ENCODE measurements at places on chromosomes 2 and 18. TPM values are rescaled to one million over a fixed set of nuclear protein-coding genes. Genes with fewer than 3 reads are reported as not detected.

GRCh38 chr2:145268931-145269330 is 749.0 kb upstream of the ZEB2 start:
- DNase-seq = no peak

The CLIP4 gene
- total RNA-seq = 41.3 TPM

GRCh38 chr18:64718808-64719207 is 569.9 kb upstream of the LINC00305 start:
- no peak for DNase-seq

The TMEM237 gene
- 37.5 TPM for total RNA-seq

Measured in Caki2 (cell line).